RWPE2 (cell line): ENCODE measurements at places on chromosomes 11 and 22.

DNA sequence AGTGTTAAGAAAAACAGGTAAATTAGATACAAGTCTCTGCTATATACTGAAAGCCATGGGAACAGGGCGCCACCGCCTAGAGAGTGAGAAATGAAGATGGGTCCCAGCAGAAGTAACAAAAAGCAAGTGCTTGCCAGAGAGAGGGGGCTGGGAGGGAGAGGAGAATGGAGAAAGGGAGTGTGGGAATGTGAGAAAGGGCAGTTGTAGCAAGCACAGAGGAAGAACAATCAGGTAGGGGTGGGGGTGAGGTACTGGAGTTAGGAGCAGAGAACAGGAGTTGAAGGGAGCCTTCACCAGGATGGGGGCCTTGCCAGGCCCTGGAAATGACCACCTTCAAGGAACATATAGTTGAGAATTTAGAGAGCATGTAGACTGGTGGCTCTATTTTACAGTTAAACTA, 66.8 kb downstream of the TCF20 start:
- H3K4me3 ChIP-seq = no peak overlapping the region
- no peaks in the 10 kb centered on the region for H3K4me1 ChIP-seq
- no peak for DNase-seq
- no peak overlapping the region for H3K27ac ChIP-seq
- no peaks in the 10 kb centered on the region for H3K27me3 ChIP-seq

DNA sequence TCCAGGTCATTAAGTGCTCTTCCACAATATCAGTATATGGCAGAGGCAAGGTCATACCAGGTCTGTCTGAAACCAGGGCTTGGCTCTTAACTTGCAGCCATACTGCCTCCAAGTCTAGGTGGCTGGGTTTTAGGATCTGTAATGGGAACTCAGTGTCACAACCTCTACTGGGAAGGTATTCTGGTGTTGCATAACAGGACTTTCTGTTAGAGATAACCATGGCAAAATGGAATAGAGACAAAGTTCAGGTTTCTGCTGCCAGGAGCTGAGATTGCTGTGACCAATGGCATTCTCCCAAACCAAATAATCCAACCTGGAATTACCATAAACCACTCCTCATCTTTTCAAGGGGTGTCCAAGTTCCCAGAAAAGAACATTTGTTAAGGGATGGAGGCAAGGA, 6.8 kb upstream of the SAA1 start:
- H3K4me1 ChIP-seq = no peaks in the 10 kb centered on the region
- H3K36me3 ChIP-seq = no peaks in the 10 kb centered on the region
- no peaks in the 10 kb centered on the region for H3K27me3 ChIP-seq
- DNase-seq = no peak
- no peak overlapping the region for H3K27ac ChIP-seq
- no peak overlapping the region for H3K4me3 ChIP-seq

GRCh38 chr11:134821422-134821821, 409.4 kb upstream of the B3GAT1 start:
- H3K4me1 ChIP-seq = peaks cover 8% of the 10 kb centered on the region
- H3K27ac ChIP-seq = no peak overlapping the region
- DNase-seq = no peak
- H3K4me3 ChIP-seq = no peak overlapping the region
- H3K36me3 ChIP-seq = no peaks in the 10 kb centered on the region

DNA sequence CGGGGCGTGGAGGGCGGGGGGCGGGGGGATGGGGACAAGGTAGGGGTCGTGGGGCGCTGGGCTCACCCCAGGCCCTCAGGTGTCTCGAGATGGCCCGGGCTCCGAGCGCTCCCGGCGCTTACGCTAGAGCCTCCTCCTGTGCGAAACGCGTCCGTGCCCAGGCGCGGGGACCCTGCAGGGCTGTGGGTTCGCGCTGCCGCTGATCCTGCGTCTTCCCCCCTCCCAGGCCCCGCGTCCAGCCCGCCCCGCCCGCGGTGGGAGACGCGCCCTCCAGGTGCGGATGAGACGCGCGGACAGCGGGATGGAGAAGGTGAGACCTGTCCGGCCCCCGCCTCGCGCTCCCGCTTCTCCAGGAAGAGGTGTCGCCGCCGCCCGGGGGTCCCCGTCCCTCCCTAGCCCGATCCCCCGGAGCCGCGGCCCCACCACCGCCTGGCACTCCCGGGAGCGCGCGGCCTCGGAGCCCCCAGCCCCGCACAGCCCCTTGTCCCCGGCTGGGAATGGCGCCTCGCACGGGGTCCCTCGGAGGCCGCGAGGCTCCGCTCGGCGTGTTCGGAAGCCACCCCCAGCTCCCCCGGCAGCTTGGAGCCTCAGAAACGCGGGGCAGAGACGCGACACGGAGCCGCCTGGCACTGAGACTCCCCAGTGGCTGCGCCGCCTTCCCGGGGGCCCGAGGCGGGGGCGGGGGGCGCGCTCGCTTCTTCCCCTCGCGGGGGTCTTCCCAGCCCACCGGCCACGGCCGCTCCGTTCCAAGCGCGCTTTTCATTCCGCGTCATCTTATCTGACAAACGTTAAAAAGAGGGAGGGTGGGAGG, 27.6 kb upstream of the TOLLIP start:
- H3K27ac ChIP-seq = no peak overlapping the region
- H3K4me1 ChIP-seq = peaks cover 6% of the 10 kb centered on the region
- no peaks in the 10 kb centered on the region for H3K36me3 ChIP-seq
- peak overlapping the region; percentile 12 for H3K4me3 ChIP-seq

GRCh38 chr11:11171854-11172253, 181.2 kb downstream of the CSNK2A3 start:
- H3K27me3 ChIP-seq = no peaks in the 10 kb centered on the region
- no peak overlapping the region for H3K27ac ChIP-seq
- DNase-seq = no peak
- no peak overlapping the region for H3K4me3 ChIP-seq
- peaks cover 3% of the 10 kb centered on the region for H3K4me1 ChIP-seq
- no peaks in the 10 kb centered on the region for H3K36me3 ChIP-seq

- H3K4me3 ChIP-seq = no peak overlapping the region
- H3K27ac ChIP-seq = no peak overlapping the region
- no peaks in the 10 kb centered on the region for H3K4me1 ChIP-seq
- no peak for DNase-seq
- H3K27me3 ChIP-seq = peaks cover 11% of the 10 kb centered on the region
Observed at GRCh38 chr11:45650166-45651095, 15.0 kb downstream of the CHST1 start.

- peak overlapping the region; percentile 100 for H3K4me3 ChIP-seq
- H3K36me3 ChIP-seq = no peaks in the 10 kb centered on the region
- peaks cover 12% of the 10 kb centered on the region for H3K4me1 ChIP-seq
- no peak for DNase-seq
Observed at GRCh38 chr11:117097389-117098268, 599 bp downstream of the SIK3 start.

- no peaks in the 10 kb centered on the region for H3K36me3 ChIP-seq
- H3K27me3 ChIP-seq = no peaks in the 10 kb centered on the region
- H3K27ac ChIP-seq = no peak overlapping the region
- no peak for DNase-seq
Observed at GRCh38 chr11:81070948-81071347, 1630.1 kb upstream of the TENM4 start.

DNA sequence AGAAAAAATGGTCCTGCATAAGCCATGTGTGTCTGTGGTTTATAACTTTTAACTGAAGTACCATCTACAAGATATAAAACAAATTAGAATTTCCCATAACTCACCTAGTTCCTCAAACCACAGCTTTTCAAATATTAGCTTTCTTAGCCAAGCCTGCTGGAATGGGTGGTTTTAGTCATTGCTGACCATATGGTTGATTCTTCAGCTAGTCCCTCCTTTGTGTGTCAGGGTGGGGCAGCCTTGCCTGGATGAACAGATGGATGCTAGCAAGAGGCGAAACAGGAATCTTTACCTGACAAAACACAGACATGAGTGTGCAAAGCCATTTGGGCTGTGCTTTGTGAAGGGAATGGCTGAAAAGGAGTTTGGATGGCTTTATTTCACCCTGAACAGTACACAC, 6.9 kb upstream of the B3GNT6 start:
- no peak for DNase-seq
- H3K4me1 ChIP-seq = no peaks in the 10 kb centered on the region
- peaks cover 7% of the 10 kb centered on the region; the same call in 1 of the 2 replicates for H3K36me3 ChIP-seq

GRCh38 chr11:63769042-63769713, 603 bp upstream of the ZFTA start:
- no peaks in the 10 kb centered on the region for H3K36me3 ChIP-seq
- H3K27ac ChIP-seq = peak overlapping the region; percentile 31
- no peaks in the 10 kb centered on the region for H3K27me3 ChIP-seq

GRCh38 chr11:119120639-119121007, 757 bp upstream of the HINFP start:
- no peaks in the 10 kb centered on the region for H3K27me3 ChIP-seq
- no peaks in the 10 kb centered on the region for H3K4me1 ChIP-seq
- H3K36me3 ChIP-seq = peaks cover 14% of the 10 kb centered on the region
- H3K4me3 ChIP-seq = peak overlapping the region; percentile 91
- no peak for DNase-seq
- no peak overlapping the region for H3K27ac ChIP-seq

DNA sequence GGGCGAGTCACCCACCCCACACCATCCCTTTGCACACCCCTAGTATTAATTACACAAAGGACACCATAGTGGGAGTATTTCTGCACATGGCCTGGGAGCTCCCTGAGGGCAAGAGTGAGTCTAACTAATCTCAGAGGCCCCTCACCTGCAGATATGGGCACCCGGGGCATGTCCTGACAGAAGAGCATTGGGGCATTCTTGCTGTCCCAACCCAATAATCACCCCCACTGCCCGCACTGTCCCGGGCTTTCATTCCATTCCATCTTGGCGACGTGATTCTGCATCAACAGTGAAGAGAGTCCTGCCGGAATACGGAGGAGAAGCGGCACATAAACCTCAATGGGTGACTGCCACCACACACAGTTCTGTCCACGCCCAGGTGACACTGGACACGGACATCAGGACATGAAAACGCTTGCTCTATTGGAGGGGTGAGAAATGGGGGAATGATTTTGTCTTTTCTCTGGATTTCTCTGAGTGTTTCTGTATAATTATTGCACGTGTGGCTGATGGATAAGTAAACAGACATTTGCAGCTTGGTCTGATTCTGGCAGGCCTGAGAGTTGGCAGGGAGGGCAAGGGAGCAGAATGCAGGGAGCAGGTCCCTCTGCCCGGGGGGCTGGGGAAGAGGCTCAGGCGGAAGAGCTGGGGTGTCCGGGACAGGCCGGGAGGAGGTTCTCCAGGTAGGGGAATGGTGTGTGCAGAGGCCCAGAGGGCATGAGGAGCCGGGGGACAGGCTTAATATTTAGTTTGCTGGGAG, 38.2 kb downstream of the SCUBE1 start:
- H3K4me3 ChIP-seq = no peak overlapping the region
- no peak for DNase-seq
- no peak overlapping the region for H3K27ac ChIP-seq
- peaks cover 3% of the 10 kb centered on the region for H3K27me3 ChIP-seq

DNA sequence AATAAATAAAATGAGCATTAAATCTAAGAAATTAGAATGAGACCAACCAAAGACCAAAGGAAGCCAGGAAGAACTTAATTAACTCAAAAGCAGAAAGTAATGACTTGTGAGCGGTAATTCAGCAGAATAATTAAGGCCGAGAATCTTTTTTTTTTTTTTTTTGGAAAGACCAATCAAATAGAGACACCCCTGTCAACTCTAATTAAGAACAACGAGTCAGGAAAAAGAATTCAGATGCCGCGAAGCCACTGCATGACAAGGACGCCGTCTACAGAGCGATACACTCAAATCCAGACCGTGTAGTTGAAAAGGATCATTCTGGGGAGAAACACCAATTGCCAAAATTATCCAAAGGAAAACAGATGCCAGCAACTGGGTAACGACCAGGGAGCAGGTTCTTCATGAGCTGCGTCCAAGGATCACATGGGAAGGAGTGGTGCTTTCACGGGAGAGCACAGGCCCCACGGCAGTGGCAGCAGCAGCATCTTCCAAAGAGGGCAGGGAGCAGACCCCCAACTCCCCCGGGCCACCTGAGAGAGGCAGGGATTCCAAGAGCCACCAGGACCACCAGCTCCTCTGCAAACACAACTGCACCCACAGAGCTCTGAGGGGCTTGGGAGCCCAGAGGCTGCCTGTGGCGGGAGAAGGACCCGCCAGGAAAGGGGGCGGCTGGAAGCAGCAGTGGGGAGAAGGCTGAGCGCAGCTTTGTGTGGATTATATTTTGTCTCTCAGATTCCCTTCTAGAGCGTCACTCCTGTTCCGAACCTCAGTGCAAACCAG, 469.8 kb downstream of the BRD1 start:
- H3K36me3 ChIP-seq = no peaks in the 10 kb centered on the region
- H3K27ac ChIP-seq = no peak overlapping the region
- no peak for DNase-seq
- no peak overlapping the region for H3K4me3 ChIP-seq
- H3K27me3 ChIP-seq = peaks cover 8% of the 10 kb centered on the region
- H3K4me1 ChIP-seq = no peaks in the 10 kb centered on the region

DNA sequence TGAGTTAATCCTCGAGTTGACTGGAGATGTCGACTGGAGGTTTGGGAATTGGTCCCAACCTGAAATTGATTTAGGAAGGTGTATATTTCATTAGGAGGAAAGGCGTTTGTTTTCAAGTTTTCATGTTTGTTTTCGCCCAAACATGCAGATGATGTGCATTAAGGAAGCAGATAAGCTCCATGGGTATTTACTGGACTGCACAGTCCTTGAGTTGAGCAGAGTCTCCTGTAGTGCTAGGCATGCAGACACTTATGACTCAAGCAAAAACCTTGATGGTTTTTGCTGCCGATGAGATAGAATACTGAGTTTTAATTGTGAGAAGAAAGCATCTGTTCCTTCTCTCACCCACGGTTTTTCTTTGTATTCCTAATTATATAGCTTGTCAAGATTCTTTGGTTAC, 27.9 kb downstream of the CABIN1 start:
- H3K27me3 ChIP-seq = no peaks in the 10 kb centered on the region
- peaks cover 5% of the 10 kb centered on the region for H3K4me1 ChIP-seq
- H3K36me3 ChIP-seq = peaks cover 65% of the 10 kb centered on the region
- no peak for DNase-seq
- H3K27ac ChIP-seq = no peak overlapping the region
- no peak overlapping the region for H3K4me3 ChIP-seq

DNA sequence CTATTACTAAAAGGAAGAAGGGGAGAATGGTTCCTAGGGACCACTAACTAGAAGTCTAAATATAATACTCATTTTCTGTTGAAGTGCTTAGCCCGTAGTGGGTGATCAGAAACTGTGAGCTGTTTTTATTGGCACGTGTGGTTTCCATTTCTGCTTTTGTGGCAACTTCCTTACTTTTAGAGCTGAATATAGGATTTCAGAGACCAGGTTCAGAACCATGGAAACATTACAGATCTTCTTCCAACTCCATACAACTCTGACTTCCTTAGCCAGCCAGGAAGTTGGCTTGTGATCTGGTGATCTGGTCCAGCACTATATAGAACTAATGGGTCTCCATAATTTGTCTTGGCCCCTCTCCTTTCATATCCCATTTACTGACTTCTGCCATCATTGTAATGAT, 2.6 kb upstream of the ME3 start:
- peaks cover 9% of the 10 kb centered on the region for H3K4me1 ChIP-seq
- H3K36me3 ChIP-seq = no peaks in the 10 kb centered on the region
- no peaks in the 10 kb centered on the region for H3K27me3 ChIP-seq
- DNase-seq = no peak
- H3K27ac ChIP-seq = no peak overlapping the region
